ENCODE measurements at places on chromosomes 5 and 9. TPM values are rescaled to one million over a fixed set of nuclear protein-coding genes. Genes with fewer than 3 reads are reported as not detected.

GRCh38 chr9:116275418-116276195 lies 122.0 kb downstream of the PAPPA start:
- DNase-seq: peak; percentile 7

The SPATA31D4 gene
- total RNA-seq: not detected

- no peak for DNase-seq
Observed at GRCh38 chr5:67066815-67067214, 129.8 kb downstream of the CD180 start.

DNA sequence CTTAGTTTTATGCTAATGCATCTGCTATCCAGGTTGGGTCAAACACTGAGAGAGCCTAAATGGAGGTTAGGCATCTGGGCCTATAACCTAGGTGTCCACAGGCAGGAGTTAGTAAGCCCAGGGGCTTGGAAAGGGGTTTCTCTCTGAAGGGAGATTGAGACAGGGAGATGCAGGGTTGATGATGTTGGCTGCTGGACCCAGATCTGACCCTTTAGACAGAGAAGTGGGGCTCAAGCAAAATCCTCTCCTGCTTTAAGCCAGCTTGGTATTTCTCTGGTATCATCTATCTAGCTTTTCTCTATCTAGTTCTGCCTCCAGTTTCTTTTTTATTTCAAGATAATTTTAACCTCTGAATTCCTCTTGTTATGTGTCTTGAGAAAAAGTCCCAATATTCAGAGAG lies 18.3 kb upstream of the ANKRD55 start:
- DNase-seq: peak; percentile 15

The PDZD2 gene
- total RNA-seq: 0.20 TPM

The TMEM252 gene
- total RNA-seq: not detected

- DNase-seq: no peak
Observed at GRCh38 chr5:61647672-61648071, 315.6 kb downstream of the ZSWIM6 start.

Measured in lung microvascular endothelial cell (primary cell).